ENCODE measurements at places on chromosomes 3 and 15. TPM values are rescaled to one million over a fixed set of nuclear protein-coding genes. Genes with fewer than 3 reads are reported as not detected.

PPP1R14D gene
- total RNA-seq, result not detected

UROC1 gene
- not detected for total RNA-seq

CASR gene
- not detected for total RNA-seq

GP9 gene
- total RNA-seq, result not detected

WDR93 gene
- not detected for total RNA-seq

GABRG3 gene
- total RNA-seq, result not detected

DNASE1L3 gene
- total RNA-seq, result not detected

DNA sequence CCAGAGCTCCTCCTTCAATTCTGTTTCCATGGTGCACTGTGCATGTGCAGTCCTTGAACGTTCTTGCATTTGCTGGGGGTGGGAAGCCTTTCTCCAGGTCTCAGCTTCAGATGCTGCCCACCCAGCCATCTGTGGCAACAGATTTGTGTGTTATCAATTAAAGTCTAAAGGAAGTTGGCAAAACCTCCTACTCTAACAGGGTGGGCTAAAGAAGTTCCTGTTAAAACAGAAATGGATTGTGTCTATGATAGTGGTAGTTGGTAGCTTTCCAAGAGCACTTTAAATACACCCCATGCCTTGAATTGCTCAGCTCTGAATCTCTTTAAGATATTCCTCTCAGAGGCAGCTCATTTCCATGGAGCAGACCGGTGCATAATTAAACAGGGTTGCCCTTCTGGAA, 488.0 kb upstream of the SUCLG2 start:
- H3K4me3 ChIP-seq, result no peak overlapping the region
- no peak for DNase-seq
- H3K27ac ChIP-seq, result no peak overlapping the region

DNA sequence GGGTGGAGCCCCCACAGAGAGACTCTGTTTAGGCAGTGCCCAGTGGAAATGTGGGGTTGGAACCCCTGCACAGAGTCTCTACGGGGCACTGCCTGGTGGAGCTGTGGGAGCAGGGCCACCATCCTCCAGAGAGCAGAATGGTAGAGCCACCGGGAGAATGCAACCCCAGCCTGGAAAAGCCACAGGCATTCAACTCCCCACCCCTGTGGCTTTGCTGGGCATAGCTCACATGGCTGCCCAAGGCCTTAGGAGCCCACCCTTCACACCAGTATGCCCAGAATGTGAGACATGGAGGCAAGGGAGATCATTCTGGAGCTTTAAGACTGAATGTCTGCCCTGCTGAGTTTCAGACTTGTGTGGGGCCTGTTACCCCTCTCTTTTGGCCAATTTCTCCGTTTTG, 19.0 kb upstream of the CHCHD6 start:
- no peaks in the 10 kb centered on the region for H3K36me3 ChIP-seq

- no peaks in the 10 kb centered on the region for H3K27me3 ChIP-seq
- H3K36me3 ChIP-seq, result peaks cover 41% of the 10 kb centered on the region
- no peaks in the 10 kb centered on the region for H3K4me1 ChIP-seq
- H3K27ac ChIP-seq, result no peak overlapping the region
- DNase-seq, result no peak
Measured at GRCh38 chr3:185030399-185030798, 122.5 kb downstream of the C3orf70 start.

DNA sequence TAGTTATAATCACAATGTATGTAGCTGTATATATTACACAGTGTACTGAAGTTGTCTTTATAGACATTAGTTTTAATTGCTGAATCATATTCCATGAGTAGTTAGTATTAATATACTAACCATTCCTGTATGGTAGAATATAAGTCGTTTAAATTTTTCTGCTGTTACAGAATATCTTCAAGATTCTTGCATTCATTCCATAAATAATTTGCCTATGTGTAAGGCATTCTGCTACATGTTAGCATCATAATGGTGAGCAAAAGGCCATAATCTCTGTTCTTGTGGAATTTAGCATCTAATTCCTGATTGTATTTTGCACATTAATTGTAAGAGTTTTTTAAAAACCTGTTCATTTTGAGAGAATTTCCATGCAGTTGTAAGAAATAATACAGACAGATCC, 14.1 kb downstream of the GYG1 start:
- H3K36me3 ChIP-seq, result peaks cover 63% of the 10 kb centered on the region
- no peak for DNase-seq
- no peak overlapping the region for H3K4me3 ChIP-seq
- H3K27ac ChIP-seq, result no peak overlapping the region

DNA sequence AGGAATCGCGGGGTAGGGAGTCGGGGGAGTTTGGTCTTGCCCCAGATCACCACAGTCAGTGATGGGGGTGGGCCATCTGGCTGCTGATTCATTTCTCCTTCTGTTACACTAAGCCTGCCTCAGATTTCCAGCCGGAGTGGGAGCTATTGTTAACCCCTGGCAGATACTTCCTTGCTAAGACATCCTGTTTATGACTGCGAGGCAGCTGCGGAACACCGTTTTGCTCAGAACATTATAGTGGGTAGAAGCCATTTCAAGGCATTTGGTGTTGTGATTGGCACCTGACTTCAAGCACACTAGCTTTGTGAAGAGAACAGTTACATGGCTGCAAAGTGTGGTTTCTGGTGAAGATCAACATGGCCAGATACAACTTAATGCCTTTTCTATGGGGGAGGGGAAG, 73.8 kb downstream of the FLNB start:
- no peaks in the 10 kb centered on the region for H3K27me3 ChIP-seq
- peaks cover 23% of the 10 kb centered on the region for H3K4me1 ChIP-seq

DNA sequence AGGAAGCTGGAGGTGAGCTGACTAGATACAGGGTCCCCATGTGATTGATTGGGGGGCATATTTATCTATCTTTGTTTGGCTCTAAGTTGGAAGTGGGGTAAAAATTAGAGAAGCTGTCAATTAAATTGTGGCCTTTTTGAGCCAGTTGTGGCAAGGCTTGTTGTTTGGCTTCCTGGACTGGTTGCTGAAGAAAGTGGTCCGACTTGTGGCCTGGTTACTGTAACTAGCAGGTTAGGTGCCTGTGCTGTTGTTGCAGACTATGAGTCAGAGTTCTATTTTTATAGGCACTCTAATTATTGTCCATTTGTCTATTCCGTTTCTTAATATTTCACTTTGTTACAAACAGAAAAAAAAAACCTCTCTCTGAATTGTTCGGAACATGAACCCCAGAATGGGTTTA, 129.1 kb upstream of the CNTN6 start:
- no peak overlapping the region for H3K27ac ChIP-seq
- no peaks in the 10 kb centered on the region for H3K27me3 ChIP-seq
- DNase-seq, result no peak
- H3K36me3 ChIP-seq, result no peaks in the 10 kb centered on the region
- H3K4me3 ChIP-seq, result no peak overlapping the region

DNA sequence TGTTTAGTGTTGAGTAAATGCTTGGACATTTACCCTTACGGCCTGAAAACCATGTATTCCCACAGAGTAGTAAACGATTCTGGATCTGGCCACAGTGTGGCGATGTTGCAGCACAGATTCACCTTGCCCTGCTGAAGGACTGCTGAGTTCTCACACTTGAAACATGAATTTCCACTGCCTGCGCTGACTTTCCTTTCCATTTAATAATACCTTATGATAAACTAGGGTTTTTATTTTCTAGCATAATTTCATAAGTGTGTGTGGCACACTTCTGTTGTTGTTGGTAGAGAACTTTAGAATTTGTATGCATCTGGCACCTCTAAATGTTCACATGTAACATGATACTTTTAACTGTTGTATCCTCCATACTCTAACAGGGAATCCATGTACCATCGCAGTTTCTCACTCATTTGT, 53.9 kb downstream of the C3orf38 start:
- H3K36me3 ChIP-seq, result no peaks in the 10 kb centered on the region
- peaks cover 2% of the 10 kb centered on the region for H3K4me1 ChIP-seq
- peaks cover 6% of the 10 kb centered on the region for H3K27me3 ChIP-seq
- H3K4me3 ChIP-seq, result no peak overlapping the region

GRCh38 chr15:94542391-94542790, 311.0 kb downstream of the MCTP2 start:
- H3K27ac ChIP-seq, result no peak overlapping the region
- DNase-seq, result no peak
- H3K36me3 ChIP-seq, result no peaks in the 10 kb centered on the region
- H3K4me3 ChIP-seq, result no peak overlapping the region
- peaks cover 17% of the 10 kb centered on the region for H3K27me3 ChIP-seq
- H3K4me1 ChIP-seq, result no peaks in the 10 kb centered on the region

- no peaks in the 10 kb centered on the region for H3K36me3 ChIP-seq
- DNase-seq, result no peak
- H3K4me1 ChIP-seq, result no peaks in the 10 kb centered on the region
- H3K27ac ChIP-seq, result no peak overlapping the region
- H3K27me3 ChIP-seq, result peaks cover 46% of the 10 kb centered on the region
Measured at GRCh38 chr3:9139366-9139765, 110.1 kb downstream of the SRGAP3 start.

GRCh38 chr15:38854506-38854905, 289.9 kb upstream of the RASGRP1 start:
- H3K36me3 ChIP-seq, result no peaks in the 10 kb centered on the region
- peaks cover 23% of the 10 kb centered on the region for H3K27me3 ChIP-seq

DNA sequence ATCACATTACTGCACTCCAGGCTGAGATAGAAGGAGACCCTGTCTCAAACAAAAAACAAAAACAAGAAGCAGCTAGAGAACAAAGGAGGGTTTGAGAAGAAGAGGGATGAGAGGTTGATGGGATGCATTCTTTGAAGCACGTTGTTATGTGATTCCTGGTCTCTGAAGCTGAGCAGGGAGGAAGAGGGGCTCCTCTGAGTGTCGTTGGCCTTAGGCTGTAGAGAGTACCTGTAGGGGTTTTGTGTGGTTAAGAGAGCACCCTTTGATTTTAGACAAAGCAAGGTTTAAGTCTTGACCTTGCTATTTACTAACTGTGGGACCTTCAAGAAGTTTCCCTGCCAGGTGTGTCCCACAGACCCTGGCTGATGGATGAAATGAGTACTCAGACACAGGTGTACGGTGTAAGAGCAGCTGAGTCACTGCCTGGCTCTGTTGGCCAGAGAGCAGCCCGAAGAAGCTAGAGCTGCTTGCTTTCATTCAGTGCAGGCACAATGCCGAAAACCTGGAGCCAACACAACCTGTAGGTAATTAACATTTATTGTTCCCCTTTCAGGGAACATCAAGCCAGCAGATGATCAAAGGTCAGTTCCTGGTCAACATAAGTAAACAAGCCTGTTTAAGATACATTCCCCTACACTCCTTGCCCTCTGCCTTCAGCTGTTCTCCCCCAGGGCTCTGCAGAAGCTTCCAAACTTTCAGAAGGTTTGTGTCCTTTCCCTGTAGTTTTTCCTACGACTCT, 67.2 kb downstream of the LRRK1 start:
- no peaks in the 10 kb centered on the region for H3K36me3 ChIP-seq
- DNase-seq, result no peak
- no peak overlapping the region for H3K4me3 ChIP-seq
- H3K27ac ChIP-seq, result no peak overlapping the region

GRCh38 chr3:194003114-194004057, 132.6 kb upstream of the HES1 start:
- H3K27ac ChIP-seq, result no peak overlapping the region
- H3K36me3 ChIP-seq, result no peaks in the 10 kb centered on the region
- peaks cover 6% of the 10 kb centered on the region for H3K4me1 ChIP-seq
- DNase-seq, result no peak
- H3K4me3 ChIP-seq, result no peak overlapping the region
- peaks cover 63% of the 10 kb centered on the region for H3K27me3 ChIP-seq

DNA sequence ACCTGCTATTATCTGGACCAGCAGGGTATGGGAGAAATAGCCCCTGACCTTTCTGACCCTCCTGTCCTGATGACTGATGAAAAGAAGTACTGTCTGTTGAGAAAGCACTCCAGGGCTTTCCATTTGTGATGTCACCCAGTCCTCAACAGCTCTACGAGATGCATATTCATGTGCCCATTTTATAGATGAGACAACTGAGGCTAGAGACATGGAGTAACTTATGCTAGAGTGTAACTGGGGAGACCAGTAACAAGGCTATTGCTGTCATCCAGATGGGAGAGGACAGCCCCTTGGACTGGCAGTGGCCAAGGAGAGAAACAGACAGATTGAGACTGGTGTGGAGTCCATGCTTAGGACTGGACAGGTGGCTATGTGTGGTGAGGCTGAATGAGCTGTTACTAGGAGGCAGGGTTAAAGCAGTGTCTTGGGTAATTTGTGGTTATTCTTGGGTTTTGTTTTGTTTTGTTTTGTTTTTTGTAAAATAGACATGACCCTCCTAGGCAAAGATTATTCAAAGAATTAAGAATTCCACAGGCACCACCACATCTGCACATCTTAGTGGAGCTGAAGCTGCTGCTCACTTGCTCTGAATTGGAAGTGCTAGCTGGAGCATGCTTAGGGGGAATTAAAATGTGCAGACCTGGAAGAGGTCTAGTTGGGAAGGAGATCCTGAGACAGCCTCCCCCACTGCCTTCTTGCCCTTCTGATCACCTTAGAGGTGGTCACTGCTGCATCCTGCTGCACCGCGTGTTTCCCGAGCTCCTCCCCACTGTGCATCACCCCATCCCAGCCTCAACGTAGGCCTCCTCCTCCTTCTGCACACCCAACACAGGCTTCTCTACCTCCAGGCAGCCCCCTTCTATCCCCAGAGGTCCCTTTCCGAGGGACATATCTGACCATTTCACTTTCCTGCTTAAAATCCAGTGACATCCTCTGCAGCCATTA, 8.4 kb downstream of the HRH1 start:
- DNase-seq, result no peak
- no peak overlapping the region for H3K4me3 ChIP-seq
- H3K4me1 ChIP-seq, result no peaks in the 10 kb centered on the region
- H3K27me3 ChIP-seq, result peaks cover 55% of the 10 kb centered on the region

DNA sequence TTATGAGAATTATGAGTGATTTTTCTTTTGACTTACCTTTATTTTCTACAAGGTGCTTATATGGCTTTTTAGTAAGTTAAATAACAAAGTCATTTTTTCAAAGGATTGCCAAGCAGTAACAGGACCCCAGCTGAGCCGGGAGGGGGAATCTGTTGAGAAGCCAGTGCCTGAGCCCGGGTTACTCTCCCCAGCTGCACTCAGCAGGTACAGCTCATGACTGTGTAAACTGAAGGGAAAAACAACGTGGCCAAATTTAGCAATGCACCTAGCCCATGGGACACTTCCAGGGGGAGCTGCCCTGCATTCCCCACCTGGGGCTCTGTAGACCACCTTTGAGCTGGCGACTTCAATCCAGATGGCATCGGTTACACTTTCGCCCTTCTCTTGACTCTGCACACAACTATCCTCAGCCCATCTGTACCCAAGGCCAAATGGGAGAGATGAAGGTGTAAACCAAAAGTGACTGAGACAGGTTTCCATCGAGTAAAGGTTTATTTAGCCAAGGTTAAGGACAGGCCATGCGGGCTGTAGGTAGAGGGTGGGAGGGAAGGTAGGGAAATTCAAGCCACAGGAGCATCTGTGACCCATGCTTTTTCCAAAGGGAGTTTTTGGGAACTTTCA, 18.2 kb upstream of the HCN4 start:
- H3K4me1 ChIP-seq, result no peaks in the 10 kb centered on the region
- H3K27me3 ChIP-seq, result peaks cover 19% of the 10 kb centered on the region
- H3K36me3 ChIP-seq, result no peaks in the 10 kb centered on the region
- no peak overlapping the region for H3K4me3 ChIP-seq
- no peak overlapping the region for H3K27ac ChIP-seq
- DNase-seq, result no peak

DNA sequence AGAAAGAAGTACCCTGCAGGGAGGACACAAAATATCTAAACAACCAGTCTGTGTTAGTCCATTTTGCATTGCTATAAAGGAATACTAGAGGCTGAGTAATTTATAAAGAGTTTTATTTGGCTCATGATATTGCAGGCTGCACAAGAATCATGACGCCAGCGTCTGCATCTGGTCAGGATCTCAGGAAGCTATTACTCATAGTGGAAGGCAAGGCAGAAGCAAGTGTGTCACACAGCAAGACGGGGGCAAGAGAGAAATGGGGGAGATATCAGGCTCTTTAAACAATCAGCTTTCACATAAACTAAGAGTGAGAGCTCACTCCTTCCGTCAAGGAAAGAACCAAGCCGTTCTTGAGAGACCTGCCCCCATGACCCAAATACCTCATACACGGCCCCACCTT, 614.8 kb downstream of the ZIC1 start:
- no peak for DNase-seq
- no peaks in the 10 kb centered on the region for H3K27me3 ChIP-seq
- H3K36me3 ChIP-seq, result no peaks in the 10 kb centered on the region
- H3K4me1 ChIP-seq, result no peaks in the 10 kb centered on the region
